Effector CD8-positive, alpha-beta T cell (primary cell): ENCODE measurements at places on chromosomes 6 and 20.
A peak's percentile ranks its signal among the peaks of the same experiment; 100 is the strongest.

DNA sequence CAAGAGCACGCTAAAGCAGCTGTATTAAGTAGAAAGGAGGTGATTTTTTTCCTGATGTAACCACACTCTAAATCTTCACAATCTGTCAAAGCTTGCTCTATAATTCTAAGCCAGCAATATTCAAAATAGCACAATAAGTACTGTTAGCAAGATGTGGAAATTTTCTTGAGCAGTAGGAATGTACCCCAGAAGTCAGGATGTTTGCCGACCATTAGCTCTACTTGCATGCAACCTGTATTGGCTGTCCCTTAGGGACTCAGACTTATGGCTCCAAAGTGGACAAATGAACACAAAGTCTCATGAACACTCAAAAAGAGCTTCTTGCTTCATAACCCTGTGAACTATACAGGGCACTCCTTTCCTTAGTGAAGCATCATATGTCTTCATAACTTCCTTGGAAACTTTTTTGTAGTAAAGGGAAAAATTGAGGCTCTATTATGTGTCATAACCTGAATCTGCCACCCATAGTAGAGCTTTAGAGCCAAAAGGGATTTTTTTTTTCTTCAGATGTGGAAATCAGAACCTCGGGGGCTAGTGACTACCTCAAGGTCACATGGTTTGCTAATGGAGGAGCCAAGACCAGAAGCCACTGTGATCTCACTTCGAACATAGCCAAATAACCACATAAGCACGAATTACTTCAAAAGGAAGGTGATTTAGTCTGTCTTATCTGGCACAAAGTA is 54.5 kb downstream of the ADGRG6 start:
- DNase-seq: no peak

DNA sequence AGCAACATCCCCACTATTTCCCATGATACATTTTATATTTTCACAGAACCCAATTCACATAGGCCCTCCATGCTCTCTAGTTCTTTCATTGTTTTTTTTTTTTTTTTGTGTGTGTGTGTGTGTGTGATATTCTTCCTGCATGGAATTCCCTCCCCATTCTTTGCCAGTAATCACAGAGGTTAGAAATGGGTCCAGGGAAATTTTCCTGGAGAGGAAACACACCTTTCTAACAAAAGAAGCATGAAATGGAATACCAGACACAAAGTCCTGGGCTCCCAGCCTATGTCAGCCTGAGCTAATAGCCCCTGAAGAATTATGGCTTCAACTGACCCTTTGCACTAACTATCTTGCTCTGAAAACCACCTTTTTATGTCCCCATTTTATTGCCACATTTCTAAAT is 194.2 kb upstream of the NT5E start:
- no peak for DNase-seq

- peak; percentile 44 for DNase-seq
These were observed 741 bp upstream of the PNISR start for GRCh38 chr6:99425647-99426450.

DNA sequence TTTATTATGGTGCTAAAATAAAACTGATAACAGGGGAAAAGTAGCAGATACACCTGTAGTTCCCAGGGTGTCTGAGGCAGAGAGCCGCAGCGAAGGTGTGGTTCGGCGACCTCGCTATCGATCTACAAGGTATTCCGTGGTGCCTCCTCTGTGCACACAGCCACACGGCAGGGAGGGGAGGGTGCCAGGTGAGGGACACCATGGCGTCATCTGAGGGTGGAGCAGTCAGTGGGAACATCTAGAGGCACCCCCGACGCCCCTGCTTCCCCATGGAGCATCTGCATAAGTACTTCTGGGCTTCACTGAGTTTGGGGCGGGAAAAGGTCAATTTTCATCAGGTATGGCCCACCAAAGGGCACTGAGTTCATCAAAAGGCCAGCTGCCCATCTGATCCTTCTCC is 243.3 kb downstream of the TAF4 start:
- DNase-seq: no peak
